ENCODE measurements at places on chromosomes 5 and 9.

GRCh38 chr5:108562205-108562454, 180.2 kb upstream of the FBXL17 start:
- no peak for DNase-seq

- no peak for DNase-seq
Observed at GRCh38 chr9:75083188-75083970, 4.6 kb downstream of the NMRK1 start.

- no peak for DNase-seq
Observed at GRCh38 chr5:152246401-152246800, 158.7 kb downstream of the NMUR2 start.

DNA sequence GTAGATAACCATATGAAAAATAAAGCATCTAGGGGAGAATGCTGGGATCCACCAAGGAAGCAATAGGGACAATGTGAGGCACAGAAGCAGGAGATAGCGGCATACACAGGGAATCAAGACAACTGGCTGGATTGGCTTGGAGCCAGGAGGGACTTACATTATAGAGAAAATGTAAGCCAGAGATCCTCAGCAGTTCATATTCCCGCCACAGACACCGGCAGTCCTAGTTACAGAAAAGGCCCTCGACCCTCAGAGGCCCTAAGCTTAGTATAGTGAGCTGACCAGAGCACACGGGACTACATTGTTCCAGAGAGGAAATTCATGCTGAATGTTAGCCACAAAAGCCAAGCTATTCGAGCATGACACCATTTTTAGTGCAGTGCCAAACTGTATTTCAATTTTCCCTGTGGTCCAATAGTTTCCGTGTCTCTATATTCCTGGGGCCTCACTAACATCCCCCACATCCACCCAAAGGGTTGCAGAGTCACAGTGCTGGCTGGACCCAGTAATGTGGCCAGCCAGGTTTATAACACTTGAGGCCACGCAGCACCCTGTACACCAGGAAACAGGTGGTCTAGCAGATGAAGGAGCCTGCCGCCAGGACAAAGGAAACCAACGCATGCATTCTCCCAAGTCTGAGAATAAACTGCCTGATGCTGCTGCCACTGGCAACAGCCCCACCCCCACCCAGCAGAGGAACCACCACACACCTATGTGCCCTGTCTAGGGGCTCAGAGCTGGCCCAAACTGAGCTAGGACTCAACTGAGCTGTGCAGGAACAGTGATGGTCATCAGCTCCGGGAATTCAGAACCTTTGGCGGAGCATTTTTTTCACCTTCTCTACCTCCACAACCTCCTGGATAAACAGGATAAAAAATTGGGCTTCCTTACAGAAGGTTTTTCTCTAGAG, 693.2 kb upstream of the CHD1 start:
- DNase-seq: no peak

- DNase-seq: no peak
Observed at GRCh38 chr5:65708145-65708544, 13.8 kb downstream of the SGTB start.
